ENCODE measurements at places on chromosomes 1 and 21. TPM values are rescaled to one million over a fixed set of nuclear protein-coding genes. Genes with fewer than 3 reads are reported as not detected.
A peak's percentile ranks its signal among the peaks of the same experiment; 100 is the strongest.

DNA sequence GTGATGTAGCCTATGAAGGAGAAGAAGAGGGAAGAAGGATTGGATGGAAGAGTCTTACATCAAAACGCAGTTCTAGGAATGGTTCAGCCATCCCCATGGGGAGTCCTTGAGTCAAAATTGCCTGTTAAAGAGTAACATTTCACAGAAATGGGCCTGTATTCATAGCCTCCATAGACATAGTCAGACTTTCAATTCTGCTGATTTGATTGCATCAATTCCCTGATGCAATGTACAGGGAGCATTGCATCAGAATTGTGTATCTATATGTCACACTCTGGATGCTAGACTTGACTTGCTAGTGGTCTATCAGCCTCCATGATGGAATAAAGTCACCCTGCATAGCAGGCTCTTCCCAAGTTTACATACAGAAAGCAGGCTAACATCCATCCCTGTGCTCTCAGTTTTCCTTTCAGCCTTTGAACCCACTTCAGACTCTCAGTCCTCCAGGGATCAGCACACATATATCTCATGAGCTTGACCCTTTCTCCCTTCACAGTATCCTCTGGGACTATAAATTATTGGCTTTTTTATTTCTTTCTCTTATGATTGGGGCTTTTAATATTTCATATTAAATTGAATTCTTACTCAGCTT is 1111.7 kb upstream of the B3GALT2 start:
- DNase-seq: peak; percentile 36

- no peak for DNase-seq
Observed at GRCh38 chr21:16069178-16070112, 339.7 kb downstream of the USP25 start.

DNA sequence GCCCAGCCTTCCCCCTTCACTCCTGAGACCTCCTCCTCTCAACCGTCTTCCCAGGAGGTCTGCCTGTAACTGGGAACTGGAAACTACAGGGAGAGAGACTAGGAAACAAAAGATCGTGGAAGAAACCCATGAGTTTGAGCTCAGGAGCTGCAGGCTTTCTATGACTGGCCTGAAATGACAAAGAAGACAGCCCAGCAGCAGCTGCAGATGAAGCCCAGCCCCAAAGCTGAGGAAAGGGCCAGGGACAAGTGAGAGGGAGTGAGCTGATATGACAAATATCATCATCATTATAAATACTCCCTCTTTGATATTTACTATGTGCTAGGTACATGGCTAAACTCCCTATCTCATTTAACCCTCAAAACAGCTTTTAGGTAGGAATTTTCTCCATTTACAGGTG is 142.6 kb upstream of the CTTNBP2NL start:
- DNase-seq: no peak

DNA sequence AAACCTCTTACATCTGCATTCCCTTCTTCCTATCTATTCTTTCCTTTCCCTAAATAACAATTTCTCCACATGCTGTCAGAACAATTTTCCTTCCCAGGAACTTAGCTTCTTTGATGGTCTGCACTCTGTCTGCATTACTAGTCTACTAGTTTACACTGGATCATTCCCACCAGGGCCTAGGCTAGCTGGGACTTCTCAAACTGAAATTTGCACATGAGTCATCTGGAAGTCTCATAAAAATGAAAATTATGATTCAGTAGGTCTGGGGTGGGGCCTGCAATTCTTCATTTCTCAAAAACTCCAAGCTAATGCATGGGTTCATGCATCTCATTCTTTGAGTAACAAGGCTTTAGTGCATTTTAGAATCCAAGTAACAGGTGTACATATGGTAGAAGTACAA is 74.2 kb downstream of the GABPA start:
- DNase-seq: no peak

DNA sequence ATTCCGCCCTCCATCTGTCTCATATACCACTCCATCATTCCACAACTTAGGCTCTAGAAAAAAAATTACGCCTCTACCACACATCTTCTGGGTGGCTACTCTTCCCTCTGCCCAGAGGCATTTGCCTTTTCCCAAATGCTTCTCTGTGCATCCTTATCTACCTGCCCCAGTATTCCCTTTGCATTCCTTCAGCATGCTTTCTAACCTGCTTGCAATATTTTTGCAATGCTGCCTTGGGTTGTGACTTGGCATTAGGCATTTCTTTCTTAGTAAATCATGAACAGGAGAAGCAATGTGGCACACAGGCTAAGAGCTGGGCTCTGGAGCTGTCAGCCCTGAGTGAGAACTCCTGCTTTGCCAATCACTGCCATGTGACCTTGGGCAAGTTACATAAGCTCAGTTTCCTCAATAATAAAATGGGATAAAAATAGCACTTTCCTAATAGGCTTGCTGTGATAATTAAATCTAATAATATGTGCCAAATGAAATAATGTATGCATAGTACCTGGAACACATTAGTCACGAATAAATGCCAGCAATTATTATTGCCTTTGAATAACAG is 276.0 kb downstream of the ASTN1 start:
- no peak for DNase-seq

DNA sequence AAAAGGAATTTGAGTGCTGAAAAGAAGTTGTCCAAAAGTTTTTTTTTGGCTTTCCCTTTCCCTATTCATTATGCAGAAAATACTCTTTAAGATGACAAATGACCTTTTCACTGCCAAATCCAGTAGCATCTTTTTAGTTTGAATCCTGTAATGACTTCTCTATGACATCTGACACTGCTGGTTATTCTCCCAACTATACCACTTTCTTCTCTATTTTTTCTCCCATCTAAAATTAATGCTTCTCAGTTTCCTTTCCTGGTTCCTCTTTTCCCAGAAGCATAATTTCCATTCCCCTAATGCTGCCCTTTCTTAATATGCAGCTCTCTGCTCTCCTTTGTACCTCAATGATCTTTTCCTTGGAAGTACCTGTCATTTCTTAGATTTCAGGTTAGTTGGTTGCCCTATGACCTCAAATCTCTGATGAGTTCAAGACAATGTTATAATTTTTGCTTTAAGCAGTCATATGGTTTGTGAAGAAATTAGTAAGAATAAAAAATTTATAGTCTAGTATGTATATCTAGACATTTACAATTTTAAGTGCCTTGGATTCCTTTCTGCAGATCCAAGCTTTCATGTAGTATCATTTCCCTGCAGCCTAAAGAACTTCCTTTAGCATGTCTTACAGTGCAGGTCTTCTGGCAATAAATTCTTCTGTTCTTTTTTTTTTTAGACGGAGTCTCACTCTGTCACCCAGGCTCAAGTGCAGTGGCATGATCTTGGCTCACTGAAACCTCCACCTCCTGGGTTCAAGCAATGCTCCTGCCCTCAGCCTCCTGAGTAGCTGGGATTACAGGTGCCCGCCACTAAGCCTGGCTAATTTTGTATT is 150.8 kb downstream of the CDC42BPA start:
- DNase-seq: no peak

- DNase-seq: no peak
Observed at GRCh38 chr1:15020943-15021745, 132.4 kb upstream of the TMEM51 start.

DNA sequence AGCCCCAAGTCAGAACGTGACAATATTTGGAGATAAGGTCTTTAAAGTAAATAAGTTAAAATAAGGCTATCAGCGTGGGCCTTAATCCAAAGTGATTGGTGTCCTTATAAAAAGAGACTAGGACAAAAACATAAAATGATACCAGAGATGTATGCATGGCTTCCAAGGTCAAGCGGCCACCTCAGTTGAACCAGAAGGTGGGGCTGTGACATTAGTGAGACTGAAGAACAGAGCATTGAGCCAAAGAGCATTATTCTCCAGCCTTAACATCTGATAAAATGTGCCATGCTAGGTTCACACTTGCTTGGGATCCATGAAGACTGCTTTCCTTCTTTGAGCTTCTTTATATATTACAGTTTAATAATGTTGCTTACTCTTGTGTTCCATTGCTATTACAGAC is 554.6 kb downstream of the PLA2G4A start:
- DNase-seq: no peak

DNA sequence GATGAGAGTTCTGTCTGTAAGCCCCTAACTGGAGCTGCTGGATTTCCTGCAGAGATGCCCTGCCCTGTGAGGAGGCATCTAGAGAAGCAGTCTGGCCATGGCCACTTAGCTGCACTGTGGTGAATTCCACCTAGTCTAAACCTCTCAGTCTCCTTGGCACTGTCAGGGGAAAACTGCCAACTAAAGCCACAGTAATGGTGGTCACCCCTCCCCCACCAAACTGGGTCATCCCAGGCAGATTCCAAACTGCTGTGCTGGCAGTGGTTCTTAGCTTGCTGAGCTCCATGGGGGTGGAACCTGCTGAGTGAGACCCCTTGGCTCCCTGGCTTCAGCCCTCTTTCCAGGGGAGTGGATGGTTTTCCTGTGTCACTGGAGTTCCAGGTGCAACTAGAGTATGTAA is 740.6 kb downstream of the RWDD3 start:
- DNase-seq: no peak

- DNase-seq: no peak
Observed at GRCh38 chr1:230894664-230895063, 26.3 kb upstream of the C1orf198 start.

GRCh38 chr21:41600556-41600955 is 92.6 kb upstream of the TMPRSS2 start:
- no peak for DNase-seq

DNA sequence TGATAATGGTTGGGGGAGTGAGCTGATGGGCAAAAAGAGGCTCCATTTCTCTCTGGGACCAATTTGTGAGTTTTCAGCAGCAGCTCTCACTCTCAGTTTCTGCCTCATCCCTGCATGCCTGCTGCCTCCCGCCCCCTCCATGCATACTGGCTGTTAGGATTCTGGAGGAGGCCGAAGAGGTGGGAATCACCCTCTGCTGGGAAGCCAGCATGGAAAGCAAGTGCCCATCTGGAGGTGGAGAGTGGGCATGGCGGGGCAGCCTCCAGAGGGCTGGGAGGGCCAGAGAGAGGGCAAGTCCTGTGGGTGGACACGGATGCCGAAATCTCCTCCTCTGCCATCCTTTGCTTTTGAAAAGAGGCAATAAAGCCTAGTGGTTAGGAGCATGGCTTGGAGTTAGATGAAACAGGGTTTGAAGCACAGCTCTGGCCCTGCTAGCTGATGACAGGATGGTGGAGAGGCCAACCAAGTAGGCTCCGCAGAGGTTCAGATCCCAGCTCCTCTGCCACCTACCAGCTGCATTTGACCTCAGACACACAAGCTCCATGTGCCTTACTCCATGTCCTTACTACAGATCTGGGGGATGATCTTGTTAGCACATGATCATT is 113.4 kb downstream of the GRIK3 start:
- no peak for DNase-seq

GRCh38 chr21:44551340-44551961 is at the start of gene KRTAP10-2:
TSS of gene KRTAP10-2 (minus strand) at chr21:44551505. CDS start at chr21:44551458, 47 bp downstream.
- no peak for DNase-seq

DNA sequence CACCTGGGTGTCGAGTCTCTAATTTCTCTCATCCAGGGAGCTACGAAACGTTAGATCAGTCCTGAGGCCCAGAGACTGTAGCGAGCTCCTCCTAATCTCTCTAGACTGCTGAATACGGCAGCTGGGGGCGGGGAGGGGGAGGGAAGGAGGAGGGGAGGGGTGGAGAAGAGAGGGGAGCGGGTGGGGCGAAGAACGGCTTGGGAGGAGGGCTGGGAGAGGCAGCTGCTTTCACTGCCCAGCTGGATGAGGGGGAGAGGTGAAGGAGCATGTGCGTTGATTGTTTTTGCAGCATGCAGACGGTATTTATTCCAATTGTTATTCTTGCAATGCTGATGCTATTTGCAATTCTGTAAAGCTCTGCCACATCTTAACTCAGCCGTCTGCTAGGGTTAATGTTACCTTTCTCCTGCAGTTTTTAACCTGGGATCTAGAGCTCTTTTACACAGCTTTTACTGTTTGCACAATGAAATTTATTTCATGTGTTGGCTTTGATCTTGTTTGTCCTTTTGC is 790 bp downstream of the DNAJC6 start:
- no peak for DNase-seq

DNA sequence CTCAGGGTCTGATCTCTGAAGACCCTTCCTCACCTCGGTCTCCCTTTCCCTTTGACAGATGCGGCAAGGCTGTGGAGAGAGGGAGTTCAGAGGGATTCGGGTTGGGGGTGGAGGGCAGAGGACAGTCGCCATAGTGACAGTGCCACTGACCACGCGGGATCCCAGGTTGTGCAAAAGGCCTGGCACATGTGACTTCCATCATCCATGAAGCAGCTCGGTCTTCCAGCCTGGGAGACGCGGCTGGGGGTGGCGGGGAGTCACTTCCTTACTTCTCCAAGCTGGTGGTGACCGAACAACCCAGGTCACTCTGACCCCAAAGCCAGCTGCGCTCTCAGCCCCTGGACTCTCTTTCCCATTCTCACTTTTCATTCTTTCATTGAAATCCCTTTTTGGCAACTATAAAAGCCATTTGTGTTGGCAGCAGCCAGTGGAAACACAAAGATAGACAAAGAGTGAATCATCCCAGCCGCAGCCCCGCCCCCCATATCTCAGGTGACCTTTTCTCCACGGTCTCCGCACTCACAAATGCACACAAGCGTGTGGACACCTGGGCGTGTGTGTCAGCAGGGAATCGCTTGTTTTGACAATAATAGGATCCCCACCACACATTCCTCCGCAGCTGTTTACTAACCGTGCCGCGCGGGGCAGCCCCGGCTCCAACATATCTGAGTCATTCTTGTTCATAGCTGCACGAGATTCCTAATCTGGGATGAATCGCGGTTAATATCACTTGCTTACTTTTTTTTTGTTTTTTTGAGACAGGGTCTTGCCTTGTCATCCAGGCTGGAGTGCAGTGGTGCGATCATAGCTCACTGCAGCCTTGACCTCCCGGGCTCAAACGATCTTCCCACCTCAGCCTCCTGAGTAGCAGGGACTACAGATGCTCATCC is 68.3 kb downstream of the DHRS3 start:
- no peak for DNase-seq

DNA sequence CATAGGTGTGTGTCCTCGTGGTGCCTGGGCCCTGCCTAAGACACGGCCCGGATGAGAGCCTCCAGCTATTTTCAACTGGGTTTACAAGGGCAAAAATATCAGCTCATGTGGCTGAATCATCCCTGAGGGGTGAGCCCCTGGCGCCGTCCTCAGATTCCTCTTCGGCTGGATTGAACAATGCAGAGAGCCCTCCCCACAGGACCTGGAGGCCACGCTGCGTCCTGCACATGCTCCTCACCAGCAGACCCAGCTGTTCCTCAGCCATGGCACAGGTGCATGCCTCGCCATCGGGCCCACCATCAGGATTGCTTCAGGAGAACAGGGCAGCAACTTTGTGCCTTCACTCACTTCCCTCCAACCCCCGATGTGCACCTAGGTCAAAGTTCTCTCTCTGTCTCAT is 35.3 kb downstream of the TFF3 start:
- no peak for DNase-seq

GRCh38 chr1:4001461-4001860 is 101.4 kb upstream of the C1orf174 start:
- no peak for DNase-seq

SELL gene
- total RNA-seq: 331 TPM

AMPD1 gene
- not detected for total RNA-seq

GJA5 gene
- not detected for total RNA-seq

OR2M3 gene
- not detected for total RNA-seq

RGSL1 gene
- not detected for total RNA-seq

VCAM1 gene
- 0.58 TPM for total RNA-seq

CD1B gene
- not detected for total RNA-seq

SSX2IP gene
- total RNA-seq: 13.8 TPM

C1QB gene
- total RNA-seq: not detected

SHE gene
- 0.49 TPM for total RNA-seq

CD2 gene
- total RNA-seq: 298 TPM

PGLYRP4 gene
- total RNA-seq: 0.29 TPM

IGSF9 gene
- total RNA-seq: 0.12 TPM

SUSD4 gene
- 0.58 TPM for total RNA-seq

FMN2 gene
- total RNA-seq: not detected

TMEM82 gene
- total RNA-seq: not detected

RHD gene
- not detected for total RNA-seq

LYPD8 gene
- total RNA-seq: not detected

Data from activated T-cell treated with anti-CD3 and anti-CD28 coated beads, Interleukin-2, amount 50 U/mL, for 72 hours (primary cell).